ENCODE measurements at places on chromosomes 3 and 15. TPM values are rescaled to one million over a fixed set of nuclear protein-coding genes. Genes with fewer than 3 reads are reported as not detected.

SELENOT gene
- 162 TPM for total RNA-seq

RAD51 gene
- total RNA-seq, result 0.28 TPM

PLCH1 gene
- total RNA-seq, result 0.34 TPM

PROK2 gene
- total RNA-seq, result not detected

IL5RA gene
- total RNA-seq, result not detected

ZKSCAN7 gene
- 7.8 TPM for total RNA-seq

All from nasal cavity respiratory epithelium epithelial cell of viscerocranial mucosa (primary cell).